ENCODE measurements at places on chromosomes 1 and 21.
A peak's percentile ranks its signal among the peaks of the same experiment; 100 is the strongest.

GRCh38 chr21:38258521-38259485 is 2.0 kb downstream of the KCNJ15 start:
- DNase-seq = no peak

- DNase-seq = no peak
Observed at GRCh38 chr1:205824180-205824579, 11.2 kb upstream of the SLC41A1 start.

DNA sequence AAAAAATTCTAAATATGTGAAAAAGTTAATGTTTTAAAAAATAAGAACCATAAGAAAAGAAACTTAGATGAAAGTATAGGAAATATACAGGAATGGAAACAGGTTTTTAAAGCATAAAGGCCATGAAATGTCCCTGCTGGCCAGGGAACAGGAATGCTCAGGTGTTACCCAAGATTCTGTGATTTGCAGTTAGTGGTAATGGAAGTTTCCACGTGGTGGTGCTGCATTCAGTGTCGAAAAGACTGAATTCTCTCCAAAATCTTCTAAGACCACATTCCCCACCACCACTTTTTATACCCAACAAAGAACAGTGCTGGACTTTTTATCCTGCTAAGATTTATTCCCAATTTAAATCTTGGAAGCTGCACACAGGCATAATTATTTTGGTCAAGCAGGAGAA is 126.2 kb downstream of the PRRX1 start:
- no peak for DNase-seq

DNA sequence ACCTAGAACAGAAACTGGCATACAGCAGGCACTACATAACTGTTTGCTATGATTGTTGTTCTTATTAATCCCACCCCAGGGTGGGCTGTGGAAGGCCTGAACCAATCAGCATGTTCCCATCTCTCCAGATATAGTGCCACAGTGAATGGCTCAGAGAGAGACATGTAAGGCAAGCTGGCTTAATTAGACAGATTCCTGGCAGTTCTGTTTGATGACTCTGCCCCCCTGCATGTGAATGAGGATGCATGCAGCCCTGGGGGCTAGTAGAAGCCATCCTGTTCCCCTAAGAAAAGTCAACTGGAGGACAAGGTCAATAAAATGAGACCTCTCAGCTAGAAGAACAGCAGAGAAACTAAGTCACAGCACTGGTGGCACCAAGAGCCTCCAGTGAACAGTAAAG is 130.3 kb downstream of the GLIS1 start:
- peak; percentile 52 for DNase-seq

- DNase-seq = no peak
Observed at GRCh38 chr1:47645151-47645550, 207.3 kb downstream of the FOXD2 start.

DNA sequence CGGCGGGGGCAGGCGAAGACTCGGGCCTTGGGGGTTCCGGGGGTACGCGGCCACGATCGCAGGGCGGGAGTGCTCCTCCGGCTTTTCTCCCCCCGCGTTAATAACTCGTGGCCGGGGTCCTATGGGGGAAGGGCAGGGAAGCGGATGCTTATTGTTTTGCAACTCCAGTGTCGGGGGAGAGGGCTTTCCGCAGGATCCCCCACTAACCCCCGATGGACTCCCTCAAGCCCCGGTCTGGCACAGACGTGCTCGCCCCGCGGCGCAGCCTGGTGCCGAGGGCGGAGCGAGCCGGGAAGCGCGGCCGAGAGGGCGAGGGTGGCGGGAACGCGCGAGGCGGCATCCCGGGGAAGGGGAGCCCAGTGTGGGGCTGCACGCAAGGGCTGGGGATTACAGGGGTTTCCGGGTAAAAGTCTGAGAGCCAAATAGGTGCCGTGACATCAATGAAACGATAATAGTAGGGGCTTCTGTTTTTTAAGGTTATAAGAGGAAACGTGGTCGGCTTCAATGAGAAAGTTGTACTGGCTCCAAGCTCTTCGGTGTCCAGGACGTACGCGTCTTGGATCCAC is 772 bp downstream of the UCK2 start:
- peak; percentile 64 for DNase-seq

GRCh38 chr1:163162381-163162914 is 40.3 kb downstream of the RGS5 start:
- DNase-seq = no peak

DNA sequence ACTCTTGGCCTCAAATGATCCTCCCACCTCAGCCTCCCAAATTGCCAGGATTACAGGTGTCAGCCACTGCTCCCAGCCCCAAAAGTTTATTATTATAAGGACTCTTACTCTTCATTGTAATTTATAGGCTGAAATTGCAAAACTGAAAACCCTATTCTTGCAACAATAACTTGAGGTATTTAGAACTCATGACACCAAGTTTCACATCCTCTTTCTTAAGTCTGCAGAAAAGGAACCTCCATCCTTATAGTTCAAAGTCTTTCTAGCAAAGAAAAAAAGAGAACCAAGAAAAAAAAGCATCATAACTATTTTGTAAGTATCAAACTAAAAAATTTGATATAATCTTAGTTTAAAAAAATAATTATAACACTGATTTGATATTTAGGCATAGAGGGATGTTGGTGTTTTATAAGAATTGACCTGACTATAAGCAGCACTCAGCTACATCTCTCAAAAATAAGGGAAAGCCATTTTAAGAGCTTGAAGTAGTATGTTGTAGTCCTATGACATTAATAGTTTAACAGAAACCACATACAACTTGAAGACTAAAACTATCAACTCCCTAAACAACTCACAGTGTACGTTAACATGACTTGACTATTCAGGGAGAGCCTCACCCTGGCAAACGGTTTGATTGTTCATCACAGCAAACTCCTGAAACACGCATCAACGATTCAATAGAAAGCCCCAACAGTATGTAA is 122.4 kb downstream of the AKT3 start:
- DNase-seq = no peak

DNA sequence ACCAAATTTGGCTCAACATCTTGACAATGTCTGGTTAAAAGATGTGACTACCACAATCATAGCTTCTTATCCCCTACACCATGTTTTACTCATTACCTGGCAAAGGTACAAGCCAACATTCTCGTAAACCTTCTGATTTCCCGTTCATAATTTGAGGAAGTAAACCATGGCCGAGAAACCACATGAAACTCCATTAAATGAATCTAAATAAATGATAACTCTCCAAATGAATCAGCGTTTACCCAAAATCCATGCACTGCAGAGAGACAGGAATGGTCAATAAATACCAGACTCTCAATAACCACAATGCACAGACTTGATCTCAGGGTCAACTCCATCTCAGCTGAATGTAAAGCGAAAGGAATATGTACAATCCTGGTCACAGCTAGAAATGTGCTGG is 125.2 kb downstream of the TYW3 start:
- DNase-seq = no peak

GRCh38 chr1:34746785-34747637 is 7.8 kb upstream of the GJB5 start:
- no peak for DNase-seq

DNA sequence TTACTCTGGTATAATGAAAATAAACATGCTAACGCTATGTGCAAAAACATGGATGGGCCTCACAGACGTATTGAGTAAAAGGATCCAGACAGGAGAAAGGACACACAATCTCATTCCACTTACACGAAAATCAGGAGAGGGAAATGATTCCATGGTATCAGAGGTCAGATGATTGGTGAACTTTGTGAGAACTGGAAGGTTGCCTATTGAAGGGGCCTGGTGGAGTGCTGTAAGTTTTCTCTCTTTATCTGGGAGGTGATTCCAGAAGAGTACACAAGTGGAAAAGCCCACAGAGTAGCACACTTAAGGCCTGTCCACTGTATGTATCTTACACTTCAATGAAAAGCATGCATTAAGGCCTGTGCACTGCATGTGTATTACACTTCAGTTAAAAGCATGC is 9.6 kb downstream of the GSTM2 start:
- DNase-seq = no peak

DNA sequence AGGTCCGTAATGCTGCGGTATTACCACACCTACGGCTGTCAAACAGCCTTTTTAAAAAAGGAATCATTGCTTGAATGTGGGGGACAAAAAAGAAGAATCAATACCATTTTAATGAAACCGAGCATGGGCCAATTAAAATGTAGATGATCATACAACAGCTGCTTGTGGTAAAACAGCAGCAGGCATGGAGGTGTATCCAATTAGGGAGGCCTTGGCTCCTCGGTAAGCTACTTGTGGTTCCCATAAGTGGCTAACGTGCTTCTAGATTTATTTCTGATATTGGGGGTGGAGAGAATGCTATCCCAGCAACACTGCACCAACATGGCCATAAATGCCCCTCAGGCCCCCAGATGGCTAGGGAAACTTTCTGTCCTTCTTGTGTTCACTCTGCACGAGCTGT is 1.8 kb downstream of the PTPN14 start:
- DNase-seq = no peak

DNA sequence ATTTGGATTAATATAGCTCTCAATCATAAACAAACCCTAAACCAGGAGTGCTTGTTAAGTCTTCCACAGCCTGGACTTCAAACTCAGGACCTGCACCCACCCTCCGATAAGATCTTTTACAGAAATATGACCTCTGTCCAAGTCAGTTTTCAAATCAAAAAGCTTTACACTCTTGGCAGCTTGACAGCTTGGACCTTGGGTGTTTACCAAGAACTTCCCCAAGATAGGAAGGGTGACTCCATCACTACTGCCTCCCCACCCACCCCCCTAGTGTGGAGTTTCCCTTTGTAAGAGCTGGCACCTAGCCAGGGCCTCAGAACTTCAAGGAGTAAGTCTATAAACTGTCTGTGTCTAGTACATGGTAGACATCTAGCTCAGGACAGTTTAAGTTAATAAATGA is 9.6 kb downstream of the BCAR3 start:
- DNase-seq = no peak

- DNase-seq = no peak
Observed at GRCh38 chr21:44933918-44934260, 5.9 kb upstream of the SLX9 start.

GRCh38 chr21:42468491-42469131 is 27.4 kb downstream of the RSPH1 start:
- DNase-seq = no peak

- no peak for DNase-seq
Observed at GRCh38 chr1:36448530-36449056, 1.7 kb downstream of the OSCP1 start.

GRCh38 chr1:230371923-230372703 is 54.0 kb downstream of the PGBD5 start:
- DNase-seq = no peak

DNA sequence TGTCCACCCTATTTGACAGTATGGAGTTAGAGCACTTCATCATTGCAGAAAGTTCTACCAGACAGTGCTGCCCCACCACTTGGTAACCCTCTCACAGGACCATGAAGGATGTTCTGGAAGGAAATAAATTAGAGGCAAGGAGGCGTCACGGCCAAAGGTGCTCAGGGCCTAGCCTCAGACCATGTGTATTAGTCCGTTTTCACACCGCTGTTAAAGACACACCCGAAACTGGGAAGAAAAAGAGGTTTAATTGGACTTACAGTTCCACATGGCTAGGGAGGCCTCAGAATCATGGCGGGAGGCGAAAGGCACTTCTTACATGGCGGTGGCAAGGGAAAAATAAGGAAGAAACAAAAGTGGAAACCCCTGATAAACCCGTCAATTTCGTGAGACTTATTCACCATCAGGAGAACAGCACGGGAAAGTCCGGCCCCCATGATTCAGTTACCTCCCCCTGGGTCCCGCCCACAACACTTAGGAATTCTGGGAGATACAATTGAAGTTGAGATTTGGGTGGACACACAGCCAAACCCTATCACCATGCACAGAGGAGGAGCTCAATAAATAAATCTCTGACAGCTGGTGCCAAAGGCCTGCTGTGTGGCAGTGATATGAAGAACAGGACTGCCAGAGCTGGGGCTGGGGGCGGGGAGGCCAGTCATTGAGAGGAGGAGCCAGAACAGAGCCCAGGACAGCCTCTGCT is 75.8 kb downstream of the FHAD1 start:
- DNase-seq = no peak

GRCh38 chr21:46627726-46628125 is 7.7 kb upstream of the PRMT2 start:
- DNase-seq = peak; percentile 57

DNA sequence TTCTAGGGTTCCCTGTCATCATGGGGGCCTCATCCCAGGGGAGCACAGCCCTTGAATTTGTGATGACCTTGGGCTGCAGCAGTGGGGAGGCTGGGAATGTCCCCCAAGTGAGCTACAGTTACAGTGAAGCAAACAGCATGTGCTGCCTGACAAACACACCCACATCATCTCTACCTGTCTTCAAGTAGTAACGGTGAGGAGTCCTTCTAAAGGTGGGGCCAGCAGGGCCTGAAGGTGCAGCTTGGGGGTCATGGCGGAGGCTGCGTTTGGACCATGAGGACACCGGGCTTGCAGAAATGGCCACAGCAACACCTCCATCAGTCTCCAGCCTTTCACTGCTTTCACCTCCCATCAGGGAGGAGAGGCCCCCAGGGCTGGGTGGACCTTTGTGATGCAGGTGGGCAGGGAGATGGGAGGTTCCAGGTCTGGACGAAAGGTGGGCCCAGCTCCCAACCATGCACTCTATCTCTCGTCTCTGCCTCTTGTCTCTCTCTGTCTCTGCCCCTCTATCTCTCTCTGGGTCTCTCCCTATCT is 55.7 kb downstream of the WNT9A start:
- peak; percentile 53 for DNase-seq

Measured in islet precursor cell (in vitro differentiated cells).